ENCODE measurements at places on chromosomes 4 and X.

- DNase-seq: no peak
These were observed 21.5 kb downstream of the CCSER1 start for GRCh38 chr4:90148574-90149148.

GRCh38 chr4:6857009-6857882 is 52.4 kb upstream of the TBC1D14 start:
- no peak for DNase-seq

- no peak for DNase-seq
These were observed 39.7 kb upstream of the DCLK2 start for GRCh38 chr4:150038335-150039076.

DNA sequence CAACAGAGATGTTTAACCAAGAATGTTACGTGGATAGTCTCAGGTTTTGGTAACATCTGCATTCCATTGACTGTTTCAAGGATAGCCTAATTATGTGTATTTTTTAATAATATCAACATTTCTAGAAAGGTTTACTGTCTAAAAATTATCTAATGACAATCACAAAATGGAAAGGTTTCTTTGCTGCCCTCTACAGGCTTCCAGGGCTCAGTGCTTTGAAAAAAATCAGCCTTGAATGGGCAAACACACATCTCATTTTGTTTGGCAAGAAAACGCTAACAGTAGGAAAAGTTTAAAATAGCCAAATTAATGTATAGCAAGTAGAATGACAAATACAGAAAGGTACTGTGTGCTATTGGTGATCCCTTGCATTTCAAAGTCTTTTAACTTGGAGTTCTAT is 223.4 kb upstream of the PRPS2 start:
- DNase-seq: no peak
